Activated CD4-positive, CD25-positive, alpha-beta regulatory T cell treated with anti-CD3 and anti-CD28 coated beads, Interleukin-2, amount 50 U/mL, for 16 hours (primary cell): ENCODE measurements at places on chromosomes 7 and 10.

- no peak for DNase-seq
Measured at GRCh38 chr10:117160567-117160966, 22.5 kb upstream of the VAX1 start.

GRCh38 chr7:106243893-106244292, 40.9 kb downstream of the NAMPT start:
- DNase-seq, result no peak

- no peak for DNase-seq
Measured at GRCh38 chr7:100855515-100855914, 3.0 kb downstream of the SLC12A9 start.

DNA sequence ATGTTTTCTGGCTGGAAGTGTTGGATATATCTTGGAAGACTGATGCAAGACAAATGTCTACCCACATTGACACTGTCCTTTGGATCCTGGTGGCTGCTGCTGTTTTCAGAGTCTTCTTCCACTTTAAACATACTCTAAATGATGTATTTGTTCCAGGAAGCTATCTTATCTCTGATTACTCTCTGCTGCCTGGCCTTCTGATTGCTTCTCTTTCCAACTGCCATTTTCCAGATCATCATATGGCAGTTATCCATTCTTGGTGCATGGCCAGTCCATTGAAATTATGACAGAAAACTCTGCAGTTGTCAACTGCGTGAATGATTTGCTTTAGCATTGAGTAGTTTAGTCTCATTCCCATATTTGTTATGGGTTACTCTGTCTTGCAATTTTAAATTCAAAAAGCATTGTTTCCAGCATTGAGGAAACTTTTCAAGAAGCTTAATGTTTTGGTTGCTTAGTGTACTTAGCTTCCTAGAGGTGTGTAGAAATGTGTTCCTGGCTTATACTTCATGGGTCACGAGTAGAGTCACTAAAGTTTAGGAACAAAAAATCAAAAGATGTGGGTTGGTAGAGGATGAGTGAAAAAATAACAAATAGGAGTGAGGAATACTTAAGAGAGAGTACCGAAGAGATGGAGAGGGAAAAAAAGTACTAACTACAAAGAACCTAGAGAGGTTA, 268.3 kb upstream of the MTPN start:
- no peak for DNase-seq

DNA sequence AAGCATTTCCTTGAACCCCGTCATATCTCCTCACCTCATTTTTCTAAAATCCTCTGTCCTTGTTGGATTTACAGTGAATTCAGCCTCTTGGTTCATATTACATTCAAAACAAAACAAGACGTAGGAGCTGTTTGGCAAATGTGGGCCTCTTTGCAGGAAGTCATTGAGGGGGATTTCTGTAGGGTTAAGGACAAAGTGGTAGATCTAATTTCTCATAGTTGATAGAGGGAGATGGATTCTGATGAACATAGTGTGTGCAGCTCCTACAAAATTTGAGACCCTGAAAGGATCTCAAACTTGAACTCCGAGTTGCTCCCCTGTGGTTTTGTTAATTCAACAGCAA, 682 bp downstream of the TBXAS1 start:
- DNase-seq, result no peak
